Type B pancreatic cell (in vitro differentiated cells): ENCODE measurements at places on chromosomes 2 and 18. TPM values are rescaled to one million over a fixed set of nuclear protein-coding genes. Genes with fewer than 3 reads are reported as not detected.

The SMYD5 gene
- 19.1 and 30.3 TPM in 2 replicates for total RNA-seq

- DNase-seq: peak; percentile 54
Observed at GRCh38 chr2:92073036-92073814, 2798.0 kb upstream of the TEKT4 start.

The SPC25 gene
- 8.2 and 25.2 TPM in 2 replicates for total RNA-seq

The SLC8A1 gene
- 21.7 and 42.1 TPM in 2 replicates for total RNA-seq

DNA sequence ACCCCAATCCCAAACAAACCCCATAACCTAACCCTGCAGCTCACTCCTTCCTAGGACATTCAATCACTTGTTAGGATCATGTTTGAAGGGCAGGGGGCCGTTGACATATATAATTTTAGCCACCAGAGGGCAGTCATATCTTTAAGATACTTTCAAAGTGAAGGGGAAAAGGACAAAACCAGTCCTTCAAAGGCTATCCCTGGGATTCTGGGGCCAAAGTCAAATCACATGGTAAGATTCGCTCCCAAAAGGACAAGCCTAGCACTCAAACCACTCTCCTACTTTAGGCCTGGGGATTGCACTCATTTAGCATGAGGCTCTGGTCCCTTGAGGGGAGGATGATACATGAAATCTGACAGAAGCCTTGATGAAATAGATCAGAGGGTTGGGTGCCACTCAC lies 44.6 kb downstream of the HAUS1 start:
- no peak for DNase-seq

DNA sequence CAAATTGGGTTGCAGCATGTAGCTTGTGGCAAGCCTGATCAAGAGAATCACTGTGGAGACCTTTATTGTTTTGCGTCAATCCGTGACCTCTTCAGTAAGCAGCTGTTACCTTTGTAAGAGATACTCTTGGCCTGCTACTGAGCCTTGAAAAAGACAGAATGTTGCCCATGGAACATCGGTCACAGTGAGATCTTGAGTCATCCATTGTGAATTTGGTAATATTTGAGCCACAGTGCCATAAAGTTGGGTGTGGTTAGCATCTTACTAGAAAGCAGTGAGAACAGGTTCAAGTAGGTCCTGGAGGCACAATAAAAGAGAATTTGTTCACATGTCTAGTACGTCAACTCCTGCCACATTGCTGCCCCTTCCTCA lies 12.7 kb upstream of the EFR3B start:
- no peak for DNase-seq

- DNase-seq: no peak
Observed at GRCh38 chr2:190964170-190964795, 49.7 kb downstream of the STAT1 start.

The COBLL1 gene
- 28.2 and 32.1 TPM in 2 replicates for total RNA-seq

The CRACDL gene
- total RNA-seq: 6.2 and 9.6 TPM in 2 replicates

DNA sequence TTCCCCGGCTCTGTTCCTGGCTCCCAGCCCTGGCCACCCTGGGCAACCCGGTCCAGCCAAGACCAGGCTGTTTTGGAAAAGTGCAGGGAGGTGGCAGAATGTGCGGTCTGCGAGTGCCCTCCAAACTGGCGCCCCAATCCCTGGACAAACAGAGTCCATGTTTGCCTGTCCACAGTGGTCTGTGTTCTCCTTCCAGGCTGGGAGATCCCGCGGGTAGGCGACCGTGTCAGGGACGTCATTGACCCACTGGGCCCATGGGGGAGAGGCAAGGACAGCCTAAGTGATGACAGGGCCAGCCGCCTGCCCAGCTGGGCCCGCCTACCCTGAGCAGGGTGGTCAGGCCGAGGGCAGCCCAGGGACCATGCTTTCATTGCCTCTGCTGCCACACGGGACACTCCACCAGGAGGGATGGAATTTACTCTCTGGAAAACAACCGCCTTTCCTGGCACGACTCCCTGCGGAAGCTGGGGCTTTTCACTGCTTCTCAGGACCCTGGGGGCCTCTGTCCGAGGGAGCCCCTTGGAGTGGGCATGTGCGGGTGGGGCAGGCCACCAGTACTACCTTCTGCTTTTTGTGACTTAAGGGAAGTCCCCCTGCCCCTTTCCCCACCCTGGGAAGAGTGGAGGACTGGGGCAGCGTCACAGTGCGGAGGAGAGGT lies 20.1 kb downstream of the CYP26B1 start:
- DNase-seq: peak; percentile 62

DNA sequence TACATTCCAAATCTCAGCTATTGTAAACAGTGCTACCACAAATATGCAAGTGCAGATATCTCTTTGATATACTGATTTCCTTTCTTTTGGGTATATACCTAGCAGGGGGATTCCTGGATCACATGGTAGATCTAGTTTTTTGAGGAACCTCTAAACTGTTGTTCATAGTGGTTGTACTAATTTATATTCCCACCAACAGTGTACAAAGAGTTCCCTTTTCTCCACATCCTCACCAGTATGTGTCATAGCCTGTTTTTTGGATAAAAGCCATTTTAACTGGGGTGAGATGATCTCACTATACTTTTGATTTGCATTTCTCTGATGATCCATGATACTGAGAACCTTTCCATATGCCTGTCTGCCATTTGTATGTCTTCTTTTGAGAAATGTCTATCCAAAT lies 6.3 kb upstream of the CCNT2 start:
- no peak for DNase-seq

GRCh38 chr18:8777846-8778245 lies 72.5 kb downstream of the MTCL1 start:
- peak; percentile 3 for DNase-seq

- DNase-seq: no peak
Observed at GRCh38 chr2:172119089-172119488, 16.4 kb upstream of the DLX2 start.

GRCh38 chr2:84846741-84847142 lies 34.1 kb downstream of the TRABD2A start:
- DNase-seq: no peak

The ARMC9 gene
- total RNA-seq: 22.0 and 35.2 TPM in 2 replicates

The COLEC12 gene
- total RNA-seq: 6.5 and 61.3 TPM in 2 replicates

The STAT1 gene
- 52.8 and 85.6 TPM in 2 replicates for total RNA-seq

GRCh38 chr2:99299580-99299979 lies 1.4 kb downstream of the LYG1 start:
- no peak for DNase-seq

GRCh38 chr2:25586726-25587144 lies 86.6 kb downstream of the DTNB start:
- DNase-seq: no peak

DNA sequence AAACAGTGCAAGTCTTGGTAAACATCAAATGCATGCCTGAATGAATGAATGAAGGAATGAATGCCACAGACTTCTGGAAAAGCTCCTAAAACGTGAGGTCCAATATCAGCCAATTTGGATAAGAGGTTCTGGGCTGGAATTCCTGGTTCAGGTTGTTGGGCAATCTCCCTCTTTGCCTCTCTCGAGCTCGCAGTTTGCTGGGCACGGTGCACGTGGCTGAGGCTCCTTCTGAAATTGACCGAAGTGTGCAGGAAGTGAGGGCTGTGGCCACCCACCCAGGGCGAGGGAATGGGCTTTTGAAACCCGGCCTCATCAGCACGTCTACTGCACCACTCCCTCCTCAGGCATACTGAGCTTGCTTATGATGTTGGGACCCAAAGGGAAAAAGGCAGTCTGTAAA lies 288.8 kb upstream of the HS6ST1 start:
- DNase-seq: no peak

The GLI2 gene
- total RNA-seq: 10.5 and 28.6 TPM in 2 replicates

The NAT8 gene
- total RNA-seq: 0.40 TPM in 1 of 2 replicates, not detected in the other

GRCh38 chr2:134275058-134275862 lies 21.4 kb downstream of the MGAT5 start:
- DNase-seq: no peak

- no peak for DNase-seq
Observed at GRCh38 chr2:146324951-146325350, 1519.9 kb upstream of the ACVR2A start.

The LOXHD1 gene
- not detected in 2 replicates for total RNA-seq

- DNase-seq: no peak
Observed at GRCh38 chr18:51082571-51083267, 52.7 kb downstream of the SMAD4 start.

DNA sequence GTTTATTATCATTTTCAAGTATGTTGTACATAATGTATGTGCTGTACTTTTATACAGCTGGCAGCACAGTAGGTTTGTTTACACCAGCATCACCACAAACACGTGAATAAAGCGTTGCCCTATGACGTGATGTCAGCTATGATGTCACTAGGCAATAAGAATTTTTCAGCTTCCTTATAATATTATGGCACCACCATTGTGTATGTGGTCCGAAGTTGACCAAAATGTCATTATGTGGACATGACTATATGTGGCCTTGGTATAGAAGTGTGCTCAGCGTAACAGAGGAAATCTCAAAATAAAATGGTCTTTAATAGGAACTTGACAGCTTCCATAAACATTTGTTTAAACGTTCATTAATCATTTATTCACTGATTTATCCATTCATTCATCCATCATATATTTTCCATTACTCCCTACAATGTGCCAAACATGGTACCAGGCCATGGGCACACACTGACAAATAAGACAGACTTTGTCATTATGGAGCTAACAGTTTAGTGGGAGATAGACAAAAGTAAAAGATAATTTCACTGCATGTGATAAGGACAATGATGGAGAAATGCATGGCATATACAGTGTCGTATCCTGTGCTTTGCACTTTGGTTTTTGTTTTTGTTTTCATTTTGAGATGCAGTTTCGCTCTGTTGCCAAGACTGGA lies 15.0 kb upstream of the DGUOK start:
- DNase-seq: no peak

DNA sequence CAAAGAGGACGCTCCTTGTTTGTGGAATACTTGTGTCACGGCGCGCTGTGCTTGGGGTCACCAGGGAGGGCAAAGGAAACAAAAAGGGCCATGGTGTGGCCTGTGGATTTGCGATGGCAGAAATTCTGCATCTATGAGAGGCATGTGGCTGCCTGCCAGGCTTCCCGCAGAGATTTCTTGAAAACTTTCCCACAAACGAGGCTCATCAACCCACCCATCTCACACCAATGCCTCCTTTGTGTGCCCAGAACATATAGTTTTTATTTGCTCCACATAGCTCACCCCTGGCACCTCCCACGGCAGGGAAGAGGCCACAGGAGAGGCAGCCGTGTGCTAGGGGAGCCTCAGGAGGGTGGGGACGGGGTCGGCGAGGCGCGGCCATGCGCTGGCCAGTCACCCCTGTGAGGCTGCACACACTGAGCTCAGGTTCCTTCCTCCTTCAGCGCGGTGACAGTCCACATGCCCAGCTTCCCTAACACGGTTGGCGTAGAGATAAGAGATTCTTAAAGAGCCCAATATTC lies 100.3 kb downstream of the MBP start:
- no peak for DNase-seq

- no peak for DNase-seq
Observed at GRCh38 chr18:59271606-59272220, 1.5 kb downstream of the RAX start.

DNA sequence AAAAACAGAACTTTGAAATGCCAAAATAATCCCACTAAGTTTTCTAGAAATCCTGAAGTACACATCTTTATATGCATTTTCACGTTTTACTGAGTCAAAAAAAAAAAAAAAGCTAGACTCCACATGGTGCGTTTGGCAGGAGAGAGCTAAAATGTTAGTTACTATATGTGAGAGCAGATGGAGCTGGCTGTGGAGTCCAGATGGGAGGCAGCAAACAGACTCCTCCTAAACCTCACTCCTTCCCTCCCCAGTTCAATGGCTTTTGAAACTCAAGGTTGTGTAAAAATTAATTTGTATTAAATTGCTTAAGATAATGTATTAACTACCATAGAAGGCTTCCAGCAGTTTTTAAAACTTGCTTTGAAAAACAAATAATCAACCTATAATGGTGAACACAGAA lies 248.8 kb downstream of the AGPS start:
- DNase-seq: no peak

The CELF4 gene
- total RNA-seq: 8.4 and 9.2 TPM in 2 replicates

DNA sequence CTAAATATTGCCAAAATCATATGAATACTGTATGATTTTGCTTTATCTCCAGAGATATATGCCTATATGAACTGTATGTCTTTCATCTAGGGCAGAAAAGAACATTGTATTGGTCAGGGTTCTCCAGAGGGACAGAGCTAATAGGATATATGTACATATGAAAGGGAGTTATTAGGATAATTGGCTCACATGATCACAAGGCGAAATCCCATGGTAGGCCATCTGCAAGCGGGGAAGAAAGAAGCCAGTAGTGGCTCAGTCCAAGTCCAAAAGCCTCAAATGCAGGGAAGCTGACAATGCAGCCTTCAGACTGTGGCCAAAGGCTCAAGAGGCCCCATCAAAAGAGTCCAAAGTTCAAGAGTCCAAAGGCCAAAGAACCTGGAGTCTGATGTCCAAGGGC lies 209.9 kb downstream of the RNF144A start:
- no peak for DNase-seq

GRCh38 chr2:78201064-78201575 lies 678.9 kb upstream of the LRRTM4 start:
- DNase-seq: no peak

The UGT1A5 gene
- total RNA-seq: not detected in 2 replicates

The TNFAIP6 gene
- 0.87 TPM in 1 of 2 replicates, not detected in the other for total RNA-seq

The VAMP8 gene
- 62.8 and 157 TPM in 2 replicates for total RNA-seq

GRCh38 chr2:60400462-60401246 lies 152.8 kb downstream of the BCL11A start:
- no peak for DNase-seq

The PID1 gene
- 0.79 and 0.92 TPM in 2 replicates for total RNA-seq

The UGT1A10 gene
- not detected in 2 replicates for total RNA-seq

The POTEJ gene
- total RNA-seq: not detected in 2 replicates

The CD8A gene
- 0.17 and 0.34 TPM in 2 replicates for total RNA-seq

GRCh38 chr2:102010902-102011301 lies 19.1 kb downstream of the IL1R2 start:
- no peak for DNase-seq

- no peak for DNase-seq
Observed at GRCh38 chr18:4078246-4078645, 376.9 kb downstream of the DLGAP1 start.

The AQP12A gene
- total RNA-seq: 0.97 TPM in 1 of 2 replicates, not detected in the other

DNA sequence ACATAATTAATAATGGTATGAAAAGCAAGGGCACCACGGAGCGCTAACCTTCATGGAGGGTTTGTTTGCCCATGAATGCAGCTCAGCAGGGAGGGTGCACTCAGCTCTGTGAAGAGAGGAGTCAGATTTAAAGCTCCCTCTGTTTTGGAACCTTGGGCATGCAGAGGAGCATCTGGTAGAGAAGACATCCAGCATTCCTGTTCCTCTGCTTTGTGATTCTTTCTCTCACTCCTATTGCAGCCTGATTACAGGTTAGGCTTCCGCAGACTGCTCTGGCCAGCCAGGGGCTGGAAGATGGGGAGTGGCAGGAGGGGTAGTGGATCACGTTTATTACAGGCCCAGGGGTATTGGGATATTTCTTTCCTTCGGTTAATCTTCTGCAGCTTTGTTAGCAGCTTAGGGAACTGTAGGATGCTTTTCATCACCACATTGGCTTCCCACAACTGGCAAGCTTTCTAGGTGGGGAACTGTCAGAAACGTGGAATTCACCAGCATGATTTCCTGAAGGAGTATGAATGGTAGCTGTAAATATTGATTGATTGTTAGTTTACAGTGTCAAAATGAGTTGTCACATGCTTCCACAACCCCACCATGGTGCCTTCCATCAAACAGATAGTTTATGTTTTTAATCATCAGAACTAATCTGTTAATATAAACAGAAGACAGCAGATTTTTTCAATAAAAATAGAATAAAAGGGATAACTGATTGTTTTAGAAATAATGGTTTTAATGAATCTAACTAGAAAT lies 201.1 kb downstream of the VAPA start:
- no peak for DNase-seq
